ENCODE measurements at places on chromosomes 11 and 22.

DNA sequence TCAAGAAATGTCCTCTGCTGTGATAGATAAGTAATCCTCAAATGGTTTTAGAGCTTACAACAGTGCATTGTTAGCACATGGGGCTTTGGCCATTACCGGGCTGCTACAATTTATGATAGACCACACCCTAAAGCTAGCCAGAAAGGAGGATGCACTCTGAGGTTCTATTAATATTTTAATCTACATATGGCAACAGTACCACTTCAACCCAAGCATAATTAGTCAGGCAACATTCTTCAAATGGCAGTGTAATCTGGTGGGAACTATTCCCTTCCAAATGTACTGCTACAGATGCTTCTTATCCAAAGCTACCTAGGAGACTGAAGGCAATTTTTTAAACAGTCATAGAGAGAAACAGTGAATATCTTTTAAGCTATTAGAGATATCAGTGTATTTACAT lies 697.6 kb downstream of the KCNA4 start:
- DNase-seq = no peak

GRCh38 chr22:37229805-37230672 lies 14.0 kb downstream of the RAC2 start:
- DNase-seq = no peak

DNA sequence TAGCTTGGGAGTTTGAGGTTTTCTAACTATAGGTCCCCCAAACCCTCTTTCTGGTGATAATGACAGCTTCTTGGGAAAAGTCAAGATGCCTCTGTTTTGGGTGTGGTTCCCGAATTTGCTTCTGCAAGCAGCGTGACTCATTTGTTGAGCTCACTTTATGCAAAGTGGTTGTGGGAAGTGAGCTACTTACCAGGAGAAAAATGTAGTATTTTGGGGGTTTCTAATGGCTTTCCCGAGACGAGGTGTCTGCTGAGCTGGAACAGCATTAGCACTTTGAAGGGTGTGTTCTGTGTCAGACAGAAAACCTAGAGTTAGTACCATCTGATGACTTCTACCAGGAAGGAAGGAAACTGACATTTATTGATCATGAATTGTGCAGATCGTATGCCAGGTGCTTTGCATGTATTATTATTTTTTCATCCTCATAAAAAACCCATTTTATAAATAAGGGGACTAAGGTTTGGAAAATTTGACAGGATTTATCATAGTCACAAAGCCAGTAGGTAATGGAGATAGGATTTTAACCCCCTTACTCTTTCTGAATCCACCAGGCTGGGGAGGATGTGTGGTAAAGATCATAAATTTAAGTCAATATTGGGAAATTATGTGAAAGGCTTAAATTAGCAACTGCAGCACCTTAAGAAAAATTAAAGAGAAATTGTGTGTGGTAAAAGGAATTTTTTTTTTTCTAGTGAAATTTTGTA lies 108.8 kb upstream of the CD44 start:
- DNase-seq = peak; percentile 56

DNA sequence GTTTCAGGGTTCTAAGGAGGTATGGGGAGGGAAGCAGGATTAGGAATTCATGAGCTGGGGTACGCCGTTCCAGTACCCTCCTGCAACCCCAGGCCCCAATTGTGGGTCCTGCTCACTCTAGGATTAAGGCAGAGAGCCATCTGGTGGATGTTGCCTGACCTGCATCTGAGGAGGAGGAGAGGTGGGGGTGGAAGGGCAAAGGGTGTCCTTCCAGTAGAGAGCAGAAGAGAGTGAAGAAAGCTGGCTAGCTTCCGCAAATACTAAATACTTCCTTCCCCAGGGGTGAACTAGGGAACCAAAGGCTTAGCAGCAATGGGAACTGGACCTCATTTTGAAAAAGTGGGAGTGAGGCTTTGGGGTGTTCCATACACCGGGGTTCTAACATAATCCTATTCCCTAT lies 10.6 kb downstream of the LRRC51 start:
- peak; percentile 57 for DNase-seq

DNA sequence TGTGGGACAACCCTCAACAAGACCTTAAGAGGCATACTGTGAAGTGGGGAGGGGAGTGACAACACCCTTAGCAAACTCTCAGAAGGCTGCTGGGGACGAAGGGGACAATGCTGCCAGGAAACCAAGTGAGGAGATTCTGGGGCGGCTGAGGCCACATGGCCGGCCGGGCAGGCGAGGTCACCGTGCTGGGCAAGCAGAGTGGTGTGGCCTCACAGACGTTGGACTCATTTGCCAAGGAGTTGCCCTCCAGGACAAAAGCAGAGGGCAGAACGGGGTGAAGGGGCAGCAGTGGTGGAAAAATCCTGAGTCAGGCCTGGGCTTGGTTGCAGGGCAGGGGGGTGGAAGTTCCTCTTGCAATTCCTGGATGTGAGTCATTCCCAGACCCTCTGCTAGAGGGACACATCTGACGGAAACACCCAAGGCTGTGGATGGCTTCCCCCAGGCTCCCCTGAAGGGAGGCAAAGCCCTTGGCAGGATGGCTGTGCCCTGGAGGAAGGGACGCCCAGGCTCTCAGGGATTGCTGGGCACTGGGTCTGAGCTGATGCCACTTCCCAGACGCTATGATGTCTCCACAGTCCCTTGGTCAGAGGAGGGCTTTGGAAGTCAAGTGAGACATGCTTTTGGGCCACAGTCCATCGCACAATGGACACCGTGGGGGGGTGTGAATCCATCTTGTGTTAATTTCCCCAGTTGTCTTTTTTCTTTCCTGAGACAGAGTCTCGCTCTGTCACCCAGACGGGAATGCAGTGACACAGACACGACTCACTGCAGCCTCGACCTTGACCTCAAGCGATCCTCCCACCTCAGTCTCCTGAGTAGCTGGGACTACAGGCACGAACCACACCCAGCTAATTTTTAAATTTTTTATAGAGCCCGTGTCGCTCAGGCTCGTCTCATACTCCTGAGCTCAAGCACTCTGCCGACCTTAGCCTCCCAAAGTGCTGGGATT lies 16.2 kb upstream of the SHANK3 start:
- peak; percentile 66 for DNase-seq

DNA sequence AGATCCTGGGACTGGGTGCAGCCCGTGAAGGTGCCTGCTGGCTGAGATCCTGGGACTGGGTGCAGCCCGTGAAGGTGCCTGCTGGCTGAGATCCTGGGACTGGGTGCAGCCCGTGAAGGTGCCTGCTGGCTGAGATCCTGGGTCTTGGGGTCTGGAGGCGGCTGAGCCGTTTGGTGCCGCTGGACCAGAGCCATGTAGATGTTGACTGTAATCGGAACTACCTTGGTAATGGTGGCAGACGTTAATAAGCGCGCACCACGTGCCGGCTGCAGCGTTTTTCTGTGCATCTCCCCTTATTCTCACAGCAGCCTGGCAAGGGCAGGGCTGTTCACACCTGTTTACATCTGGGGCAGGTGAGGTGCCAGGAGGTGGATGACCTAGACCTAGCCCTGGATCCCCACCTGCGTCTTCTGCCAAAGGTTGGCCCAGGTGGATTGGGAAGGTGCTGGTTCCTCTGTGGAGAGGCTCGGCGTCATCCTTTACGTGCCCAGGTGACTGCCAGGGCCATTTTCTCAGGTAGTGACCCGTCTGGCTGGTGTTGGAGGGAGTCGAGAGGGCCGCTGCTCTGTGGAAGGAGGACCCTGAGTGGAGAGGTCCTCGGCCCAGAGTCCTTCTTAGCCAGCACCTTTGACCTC lies 382.5 kb downstream of the TBC1D22A start:
- no peak for DNase-seq

- no peak for DNase-seq
These were observed 2.9 kb upstream of the FZD4 start for GRCh38 chr11:86957976-86958646.

DNA sequence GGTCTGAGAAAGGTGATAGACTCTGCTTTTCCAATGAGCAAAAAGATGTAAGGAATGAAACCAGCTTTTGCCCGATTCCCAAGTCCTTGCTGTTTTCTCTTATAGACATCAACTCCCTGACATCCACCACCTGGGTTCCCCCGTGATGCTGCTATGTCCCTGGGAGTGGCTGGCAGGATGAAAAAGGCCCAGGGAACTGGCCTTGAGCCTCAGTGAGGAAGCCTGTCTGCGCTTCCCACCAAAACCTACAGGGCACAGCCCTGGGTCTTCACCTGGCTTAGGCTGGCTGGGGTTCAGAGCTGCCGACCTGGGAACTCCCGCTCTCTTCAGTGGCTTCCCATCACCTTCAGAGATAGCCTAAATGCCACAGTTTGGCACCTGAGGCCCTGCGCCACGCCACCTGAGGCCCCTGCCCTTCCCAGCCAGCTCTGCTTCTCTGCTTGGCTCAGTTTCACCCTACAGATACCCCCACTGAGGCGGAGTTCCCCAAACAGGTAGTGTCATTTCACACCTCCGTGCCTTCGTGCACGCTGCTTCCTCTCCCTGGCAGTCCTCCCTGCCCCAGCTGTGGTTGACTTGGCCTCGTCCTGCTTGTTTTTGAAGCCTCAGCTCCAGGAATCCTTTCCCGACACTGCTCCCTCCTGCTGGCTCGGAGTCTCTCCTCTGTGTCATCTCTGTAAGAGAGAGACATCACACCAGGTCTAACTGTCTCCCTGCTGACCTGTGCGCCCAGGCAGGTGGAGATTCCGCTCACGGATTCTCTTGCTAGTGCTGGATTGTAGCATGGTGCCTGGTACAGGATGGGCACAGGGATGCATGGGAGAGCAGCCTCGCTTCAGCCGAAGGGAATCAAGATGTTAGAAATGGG lies 10.7 kb downstream of the SLC37A2 start:
- DNase-seq = no peak

- no peak for DNase-seq
These were observed 604.1 kb upstream of the ANO5 start for GRCh38 chr11:21588754-21589153.

GRCh38 chr11:27700351-27701301 lies at the start of gene BDNF:
Gene BDNF (minus strand): TSS chr11:27700455. CDS start chr11:27658564, 41,891 bp downstream.
- peak; percentile 65 for DNase-seq

DNA sequence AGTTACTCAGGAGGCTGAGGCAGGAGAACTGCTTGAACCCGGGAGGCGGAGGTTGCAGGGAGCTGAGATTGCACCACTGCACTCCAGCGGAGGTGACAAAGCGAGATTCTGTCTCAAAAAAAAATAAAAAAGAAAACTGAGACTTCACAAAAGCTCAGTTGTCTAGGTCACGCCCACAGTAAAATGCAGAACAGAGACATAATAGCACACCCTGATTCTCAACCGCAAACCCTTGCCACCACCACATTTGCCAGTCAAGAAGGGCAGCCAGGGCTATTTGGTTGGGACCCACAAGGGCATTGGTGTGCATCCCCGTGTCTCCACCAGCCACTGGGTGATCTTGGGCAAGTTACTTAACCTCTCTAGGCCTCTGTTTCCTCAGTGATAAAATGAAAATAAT lies 25.4 kb downstream of the CREB3L1 start:
- DNase-seq = no peak

DNA sequence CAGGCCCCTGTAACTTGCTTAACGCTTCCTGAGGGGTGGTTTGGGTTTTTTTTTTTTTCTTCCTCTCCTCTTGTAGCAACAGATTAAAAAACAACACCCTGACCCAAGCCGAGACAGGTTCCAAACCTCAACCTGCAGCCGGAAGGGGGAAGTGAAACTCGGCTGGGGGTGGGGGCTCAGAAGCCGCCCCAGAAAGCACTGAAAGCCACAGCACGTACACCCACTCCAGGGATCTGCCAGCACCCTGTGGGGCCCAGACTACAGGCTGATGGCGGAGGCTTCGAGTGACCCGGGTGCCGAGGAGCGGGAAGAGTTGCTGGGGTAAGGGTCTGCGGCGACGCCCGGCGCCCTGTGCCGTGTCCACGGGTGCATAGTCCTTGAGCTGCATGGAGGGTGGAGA lies at the start of gene LSP1:
LSP1 (plus strand) TSS at position 208 of the 400 bp plus-strand sequence; CDS start at position 269, 61 bp downstream.
- no peak for DNase-seq

DNA sequence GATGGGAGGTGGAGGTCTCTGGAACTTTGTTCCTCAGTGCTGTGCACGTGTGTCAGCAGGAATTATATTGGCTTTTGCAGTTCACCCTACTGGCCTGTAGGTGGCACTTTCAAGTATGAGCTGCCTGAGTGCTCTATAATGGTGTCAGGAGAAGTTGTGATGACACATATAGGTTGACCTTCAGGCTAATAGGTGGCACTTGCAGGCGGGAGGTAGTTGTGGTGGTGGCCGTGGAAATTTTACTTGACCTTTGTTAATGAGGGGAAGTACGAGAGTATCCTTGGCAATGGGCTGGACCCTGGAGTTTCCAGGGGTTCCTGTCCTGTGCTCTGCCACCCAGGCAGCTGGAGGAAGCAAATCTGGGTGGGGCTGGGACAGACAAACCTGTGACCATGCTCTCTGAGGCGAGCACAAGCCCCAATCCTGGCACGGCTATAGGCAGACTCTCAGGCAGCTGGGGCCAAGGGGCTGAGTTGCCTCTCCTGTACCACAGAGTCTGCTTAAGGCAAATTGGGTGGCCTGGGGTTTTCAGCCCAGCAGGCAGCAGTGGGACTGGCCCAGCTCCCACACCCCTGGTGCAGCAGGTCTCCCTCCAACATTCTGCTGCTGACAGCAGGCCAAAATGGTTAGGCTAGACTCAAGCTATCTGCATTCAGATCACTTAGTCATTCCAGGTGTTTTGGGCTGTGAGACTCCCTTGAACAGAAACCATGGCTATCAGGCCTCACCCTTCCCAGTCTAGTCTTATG lies 147.5 kb upstream of the CTSC start:
- peak; percentile 12 for DNase-seq

DNA sequence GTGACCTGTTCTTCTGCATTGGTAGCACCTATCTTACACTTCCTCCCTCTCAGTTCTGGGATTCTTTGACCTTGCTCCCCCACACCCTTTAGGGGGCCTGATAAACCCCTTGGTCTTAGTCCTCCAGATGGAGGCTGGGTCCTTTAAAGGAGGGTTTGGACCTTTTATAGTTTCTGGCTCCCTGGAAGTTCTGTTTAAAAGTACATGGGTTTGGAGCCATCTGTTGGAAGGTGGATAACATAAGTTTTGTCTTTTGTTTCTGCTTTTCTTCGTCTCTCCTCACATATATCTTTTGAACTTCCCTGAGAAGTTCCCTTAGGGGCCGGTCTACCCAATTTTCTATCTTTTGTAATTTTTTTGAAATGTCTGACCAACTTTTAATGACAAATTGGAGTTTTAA lies 17.9 kb upstream of the HYLS1 start:
- DNase-seq = no peak

All from fibroblast of gingiva (primary cell).